ENCODE measurements at places on chromosomes 7 and 10. TPM values are rescaled to one million over a fixed set of nuclear protein-coding genes. Genes with fewer than 3 reads are reported as not detected.

Gene MEOX2
- 43.3 TPM for total RNA-seq

Gene CADPS2
- 14.4 TPM for total RNA-seq

Gene ACTL6B
- total RNA-seq, result not detected

Gene COL13A1
- 44.3 TPM for total RNA-seq

Gene SLIT1
- total RNA-seq, result under 0.01 TPM

Gene RAMP3
- 0.28 TPM for total RNA-seq

Gene ANKRD30A
- total RNA-seq, result not detected

Gene TIMM23
- 121 TPM for total RNA-seq

Gene CALY
- not detected for total RNA-seq

Gene PPP1R9A
- 0.56 TPM for total RNA-seq

Gene ZNF853
- total RNA-seq, result 0.19 TPM

Gene CLCN1
- not detected for total RNA-seq

Gene GPR15LG
- total RNA-seq, result not detected

Gene SGCE
- total RNA-seq, result 166 TPM

Gene TMEM140
- total RNA-seq, result 18.6 TPM

Gene PIP
- 0.38 TPM for total RNA-seq

Gene OR9A4
- total RNA-seq, result not detected

Gene PLEKHS1
- not detected for total RNA-seq

Gene INSYN2A
- under 0.01 TPM for total RNA-seq

Gene DLX5
- total RNA-seq, result not detected

Gene PRSS1
- total RNA-seq, result not detected

Gene TFPI2
- 417 TPM for total RNA-seq

Gene ATXN7L1
- total RNA-seq, result 4.2 TPM

Gene CALML3
- not detected for total RNA-seq

Gene PRLHR
- total RNA-seq, result not detected

Gene PPP1R3C
- 59.6 TPM for total RNA-seq

Gene MMP21
- total RNA-seq, result not detected

Gene NYAP1
- total RNA-seq, result 0.19 TPM

Gene STEAP1
- total RNA-seq, result 32.2 TPM

Gene RPEL1
- total RNA-seq, result 0.19 TPM

Gene CYP2E1
- 0.28 TPM for total RNA-seq

Measured in regular cardiac myocyte (primary cell).